Hematopoietic multipotent progenitor cell treated with erythropoietin and hydrocortisone succinate and interleukin-3 and kit ligand, for 8 days (in vitro differentiated cells): ENCODE measurements at places on chromosomes 1 and 21.

- peak; percentile 92 for DNase-seq
Measured at GRCh38 chr1:152048416-152049009, 11.7 kb upstream of the S100A11 start.

DNA sequence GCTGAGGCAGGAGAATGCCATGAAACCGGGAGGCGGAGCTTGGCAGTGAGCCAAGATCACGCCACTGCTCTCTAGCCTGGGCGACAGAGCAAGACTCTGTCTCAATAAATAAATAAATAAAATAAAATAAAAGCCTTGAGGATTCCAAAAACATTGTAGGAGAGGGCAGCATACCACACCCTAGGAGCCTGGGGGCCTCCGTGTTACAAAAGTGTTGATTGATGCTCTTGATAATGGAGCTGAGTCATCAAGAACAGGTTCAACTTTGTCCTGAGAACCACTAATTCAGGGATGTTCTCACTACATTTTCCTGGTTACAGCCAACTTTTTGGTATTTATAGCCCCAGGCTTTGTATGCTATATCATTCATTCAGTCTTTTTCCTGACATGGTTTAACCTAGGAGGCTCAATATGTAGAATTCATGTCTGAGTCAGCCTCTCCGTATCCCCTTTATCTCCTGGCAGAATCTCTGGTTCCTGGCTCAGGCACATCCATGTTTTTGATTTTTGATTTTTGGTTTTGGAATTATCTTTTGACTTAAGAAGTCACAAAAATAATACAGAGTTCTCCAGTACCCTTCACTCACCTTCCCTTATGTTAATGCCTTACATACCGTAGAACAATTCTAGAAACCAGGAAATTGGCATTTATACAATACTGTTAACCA, 69.4 kb downstream of the LRRC8D start:
- peak; percentile 32 for DNase-seq

GRCh38 chr1:62022382-62022983, 172.2 kb upstream of the L1TD1 start:
- DNase-seq, result no peak

GRCh38 chr1:202122639-202123335, at the start of gene GPR37L1:
Gene GPR37L1 (plus strand): TSS chr1:202122917. CDS start chr1:202122964, 47 bp downstream.
- no peak for DNase-seq

DNA sequence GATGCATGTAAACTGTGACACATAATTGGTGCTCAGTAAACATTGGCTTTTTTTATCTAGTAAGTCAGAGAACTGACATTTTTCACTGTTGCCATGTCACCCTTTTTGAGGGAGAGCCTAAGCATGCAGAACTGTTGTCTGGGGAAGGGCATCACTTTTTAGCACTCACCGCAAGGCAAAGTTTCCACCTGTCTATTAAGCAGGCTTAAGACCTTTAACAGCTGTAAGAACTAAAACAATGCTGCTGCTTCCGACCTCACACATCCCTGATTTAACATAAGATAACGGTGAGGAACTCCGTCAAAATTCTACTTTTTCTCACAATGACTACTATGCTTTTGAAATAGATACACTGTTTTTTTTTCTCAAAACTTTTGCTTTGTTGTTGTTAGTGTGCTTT, 554.8 kb downstream of the NUF2 start:
- DNase-seq, result no peak

DNA sequence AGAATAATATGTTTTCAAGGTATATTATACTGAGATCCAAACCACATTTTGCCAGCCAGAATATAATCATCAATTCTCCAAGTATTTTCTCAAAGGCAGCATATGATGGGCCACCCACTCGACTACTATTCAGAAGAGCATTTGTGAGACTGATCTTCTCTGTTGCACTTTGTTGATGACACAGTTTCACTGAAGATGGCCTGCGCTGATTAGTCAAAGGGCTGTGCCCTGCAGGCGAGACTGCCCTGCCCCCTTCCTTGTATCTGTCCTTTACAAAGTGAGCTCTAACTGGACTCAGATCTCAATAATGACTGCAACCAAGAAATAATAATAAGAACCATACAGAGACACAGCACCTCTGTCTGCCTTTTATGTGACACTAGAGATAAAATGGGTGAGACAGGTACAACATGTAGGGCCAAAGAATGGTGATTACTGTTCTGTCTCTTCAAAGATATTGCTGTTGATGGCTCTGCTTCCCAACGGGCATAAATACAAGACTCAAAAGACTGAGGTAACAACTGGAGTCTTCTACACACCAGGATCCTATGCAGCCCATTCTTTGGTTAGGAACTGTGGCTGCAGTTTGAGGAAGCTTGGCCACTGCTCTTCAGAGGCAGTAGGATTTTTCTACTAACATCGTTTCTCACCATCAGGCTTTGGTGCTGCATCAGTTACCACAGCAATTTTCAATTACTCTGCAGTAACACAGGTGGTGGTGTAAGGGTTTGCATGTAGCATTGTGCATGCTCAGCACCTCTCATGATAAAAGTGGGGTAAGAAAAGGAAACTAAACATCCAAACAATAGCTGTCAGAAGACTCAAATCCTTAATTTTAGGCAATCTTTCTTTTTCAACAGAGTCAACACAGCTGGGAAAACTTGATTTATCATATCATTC, 481.1 kb downstream of the PTBP2 start:
- peak; percentile 2 for DNase-seq

DNA sequence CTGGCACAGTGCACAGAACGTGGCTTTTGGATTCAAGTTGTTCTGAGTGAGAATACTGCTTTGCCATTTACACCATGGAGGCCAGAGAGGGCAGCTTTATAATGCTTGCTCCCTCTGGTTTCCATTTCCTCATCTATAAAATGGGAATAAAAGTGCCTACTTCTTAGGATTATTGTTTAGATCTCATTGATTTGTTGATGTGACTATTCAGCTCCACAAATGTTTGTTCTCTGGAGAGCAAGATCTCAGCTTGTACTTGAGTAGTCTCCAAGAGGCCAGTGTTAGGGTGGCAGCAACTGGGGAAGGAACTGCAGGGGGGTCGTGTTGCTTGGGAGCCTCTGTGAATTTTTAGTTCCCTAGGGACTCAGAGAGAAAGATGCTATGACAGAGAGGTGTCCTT, 55.2 kb downstream of the YARS1 start:
- DNase-seq, result no peak

DNA sequence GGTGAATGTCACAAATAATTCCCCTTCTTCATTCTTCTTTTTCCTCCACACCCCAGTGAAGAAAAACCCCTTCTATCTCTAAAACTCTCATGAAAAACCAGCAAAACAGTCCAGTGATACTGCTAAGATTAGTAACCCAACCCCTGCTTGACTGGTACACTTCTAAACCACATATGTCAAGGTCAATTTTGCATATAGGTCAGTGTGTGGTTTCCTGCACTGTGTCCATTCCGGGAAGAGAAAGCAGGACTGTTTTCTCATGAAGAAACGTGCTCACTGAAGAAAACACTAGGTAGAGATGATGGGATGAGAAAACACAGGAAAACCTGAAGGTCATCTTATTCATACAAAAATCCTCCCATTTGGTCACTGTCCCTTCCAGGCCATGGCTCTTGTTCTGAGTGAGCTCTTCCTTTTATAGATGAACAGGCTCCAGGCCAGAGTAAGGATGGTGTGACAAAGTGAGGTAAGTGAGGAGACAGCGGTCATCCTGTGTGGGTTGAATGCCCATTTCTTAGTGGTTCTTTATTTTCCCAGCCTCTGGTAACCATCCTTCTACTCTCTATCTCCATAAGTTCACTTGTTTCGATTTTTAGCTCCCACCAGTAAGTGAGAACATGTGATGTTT, 122.7 kb downstream of the FASLG start:
- no peak for DNase-seq

- no peak for DNase-seq
Measured at GRCh38 chr1:110343249-110343648, 4.1 kb downstream of the RBM15 start.

GRCh38 chr1:17307946-17308345, at the start of gene PADI4:
Gene PADI4 (plus strand): TSS chr1:17308197. CDS start chr1:17308223, 26 bp downstream.
- DNase-seq, result peak; percentile 22

DNA sequence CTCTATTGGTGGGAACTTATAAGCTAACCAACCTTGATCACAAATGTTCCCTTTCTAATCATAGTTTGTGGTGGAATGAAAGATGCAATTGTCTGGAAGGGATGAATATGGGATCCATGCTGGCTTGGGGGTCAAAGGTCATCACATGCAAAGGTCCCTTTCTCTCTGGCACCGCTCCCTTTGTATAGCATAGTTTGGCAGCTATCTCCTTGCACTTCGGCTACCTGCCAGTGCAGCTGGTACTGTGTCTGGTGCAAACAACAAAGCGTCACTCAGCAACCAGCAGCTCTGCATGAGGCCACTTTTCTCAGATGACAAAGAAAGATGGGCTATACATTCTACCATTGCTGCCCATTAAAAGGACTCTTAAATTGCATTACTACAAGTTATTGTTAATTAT, 188.2 kb upstream of the NFIA start:
- no peak for DNase-seq

- DNase-seq, result no peak
Measured at GRCh38 chr21:33840771-33841170, 74.8 kb downstream of the ATP5PO start.

- peak; percentile 3 for DNase-seq
Measured at GRCh38 chr1:65812065-65812464, 19.4 kb downstream of the PDE4B start.

DNA sequence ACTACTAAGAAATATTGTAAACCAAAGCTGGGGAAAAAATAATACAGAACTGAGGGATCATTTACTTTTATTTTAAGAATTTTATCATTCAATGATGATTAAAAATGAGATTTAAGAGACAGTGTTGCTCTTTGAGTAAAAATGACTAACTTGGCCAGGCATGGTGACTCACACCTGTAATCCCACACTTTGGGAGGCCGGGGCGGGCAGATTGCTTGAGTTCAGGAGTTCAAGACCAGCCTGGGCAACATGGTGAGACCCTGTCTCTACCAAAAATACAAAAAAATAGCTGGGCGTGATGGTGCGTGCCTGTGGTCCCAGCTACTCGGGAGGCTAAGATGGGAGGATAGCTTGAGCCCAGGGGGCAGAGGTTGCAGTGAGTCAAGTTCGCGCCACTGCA, 21.8 kb upstream of the PLEKHO1 start:
- DNase-seq, result no peak

GRCh38 chr1:108646648-108647269, 14.1 kb downstream of the HENMT1 start:
- DNase-seq, result peak; percentile 50

DNA sequence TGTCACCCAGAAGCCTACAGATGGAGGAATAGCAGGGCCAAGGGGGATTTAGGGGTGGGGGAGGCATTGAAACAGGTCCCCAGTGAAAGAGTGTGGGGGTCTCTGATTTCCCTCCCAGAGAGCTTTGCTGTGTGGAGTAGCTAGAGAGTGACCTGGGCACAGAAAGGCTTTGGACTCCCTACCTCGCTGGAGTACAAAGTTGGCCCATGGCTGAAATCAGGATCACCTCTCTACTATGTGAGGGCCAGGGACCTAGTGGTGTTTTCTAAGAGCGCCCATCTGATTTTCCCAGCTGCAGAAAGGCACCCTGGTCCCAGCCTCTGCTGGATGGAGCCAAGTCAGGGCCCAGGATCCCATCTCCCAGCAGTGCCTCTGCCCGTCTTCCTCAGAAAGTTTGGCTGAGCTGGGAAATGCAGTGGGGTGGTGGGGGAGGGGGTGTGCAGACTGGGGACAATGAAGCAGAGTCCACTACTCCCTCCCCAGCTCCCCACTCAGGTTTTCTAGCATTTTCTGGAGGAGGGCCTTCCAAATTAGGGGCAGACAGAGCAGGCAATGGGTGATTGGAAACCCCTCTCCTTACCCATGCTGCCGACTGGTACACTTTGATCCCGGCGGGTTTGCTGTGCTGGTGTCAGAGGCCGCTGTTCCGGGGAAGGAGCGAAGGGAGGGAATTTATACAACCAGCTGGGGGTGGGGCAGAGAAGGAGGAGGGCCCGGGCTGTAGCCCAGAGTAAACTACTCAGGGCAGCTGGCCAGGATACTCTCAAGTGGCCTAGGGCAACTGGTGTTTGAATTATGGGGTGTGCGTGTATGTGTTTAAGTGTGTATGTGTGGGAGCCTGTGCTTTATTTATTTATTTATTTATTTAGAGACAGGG, at the start of gene SELENBP1:
TSS of gene SELENBP1 (minus strand) at position 648 of the 877 bp plus-strand sequence. CDS start at position 584, 64 bp downstream.
- peak; percentile 73 for DNase-seq

- DNase-seq, result no peak
Measured at GRCh38 chr1:232627171-232627570, 2.8 kb downstream of the SIPA1L2 start.

DNA sequence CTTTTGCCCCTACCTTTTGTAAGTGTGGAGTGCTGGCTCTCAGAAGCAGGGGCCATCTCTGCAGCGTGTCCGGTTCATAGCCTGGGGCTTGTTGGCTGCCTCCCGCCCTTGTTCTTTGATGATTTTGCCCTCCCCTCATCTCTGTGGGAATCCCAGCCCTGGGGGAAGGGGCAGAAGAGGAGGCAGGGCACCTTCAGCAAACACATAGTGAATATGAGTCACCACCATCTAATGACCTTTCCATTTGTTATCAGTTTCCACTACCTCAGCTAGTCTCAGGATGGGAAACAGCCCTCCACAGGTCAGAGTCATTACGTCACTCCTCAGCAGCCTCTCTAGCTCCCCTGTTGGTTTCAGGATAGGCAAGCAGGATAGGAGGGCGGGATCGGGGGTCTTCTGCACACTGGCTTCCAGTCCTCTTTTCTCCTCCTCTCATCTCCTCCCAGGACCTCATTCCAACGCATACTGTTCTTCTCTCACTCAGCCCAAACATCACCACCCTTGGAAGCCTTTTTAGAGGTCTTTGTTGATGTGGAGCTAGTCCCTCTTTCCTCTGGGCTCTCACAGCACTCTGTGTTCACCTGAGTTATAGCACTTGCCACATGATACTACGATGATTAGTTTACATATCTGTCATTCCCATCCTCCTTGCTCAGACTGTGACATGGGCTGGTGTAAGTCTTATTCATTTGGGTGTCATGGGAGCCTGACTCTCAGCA, 15.8 kb downstream of the GADD45A start:
- peak; percentile 72 for DNase-seq

GRCh38 chr1:17926906-17927305, 171.8 kb downstream of the ACTL8 start:
- DNase-seq, result no peak

DNA sequence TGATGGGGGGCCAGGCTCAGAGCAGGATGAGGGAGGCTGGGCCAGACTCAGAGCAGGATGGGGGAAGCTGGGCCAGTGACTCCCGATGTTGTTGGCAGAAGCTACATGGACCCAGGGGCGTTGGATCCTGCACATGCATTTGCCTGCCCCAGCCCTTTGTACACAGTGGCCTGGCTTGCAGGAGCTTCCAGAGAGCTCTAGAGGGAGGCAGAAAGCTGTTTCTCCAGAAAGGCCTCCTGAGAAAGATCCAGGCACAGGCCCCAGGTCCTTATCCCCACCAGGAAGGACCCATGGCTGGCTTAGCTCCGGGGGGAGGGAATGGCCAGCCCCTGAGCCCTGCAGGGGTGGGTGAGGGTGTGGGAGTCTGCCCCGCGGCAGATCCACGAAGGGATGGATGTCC, 106.6 kb upstream of the ACTRT2 start:
- DNase-seq, result no peak

- DNase-seq, result no peak
Measured at GRCh38 chr1:246544001-246544400, 22.1 kb downstream of the TFB2M start.
